Fibroblast of skin of left biceps (primary cell): ENCODE measurements at places on chromosomes 12 and 14.
A peak's percentile ranks its signal among the peaks of the same experiment; 100 is the strongest.

DNA sequence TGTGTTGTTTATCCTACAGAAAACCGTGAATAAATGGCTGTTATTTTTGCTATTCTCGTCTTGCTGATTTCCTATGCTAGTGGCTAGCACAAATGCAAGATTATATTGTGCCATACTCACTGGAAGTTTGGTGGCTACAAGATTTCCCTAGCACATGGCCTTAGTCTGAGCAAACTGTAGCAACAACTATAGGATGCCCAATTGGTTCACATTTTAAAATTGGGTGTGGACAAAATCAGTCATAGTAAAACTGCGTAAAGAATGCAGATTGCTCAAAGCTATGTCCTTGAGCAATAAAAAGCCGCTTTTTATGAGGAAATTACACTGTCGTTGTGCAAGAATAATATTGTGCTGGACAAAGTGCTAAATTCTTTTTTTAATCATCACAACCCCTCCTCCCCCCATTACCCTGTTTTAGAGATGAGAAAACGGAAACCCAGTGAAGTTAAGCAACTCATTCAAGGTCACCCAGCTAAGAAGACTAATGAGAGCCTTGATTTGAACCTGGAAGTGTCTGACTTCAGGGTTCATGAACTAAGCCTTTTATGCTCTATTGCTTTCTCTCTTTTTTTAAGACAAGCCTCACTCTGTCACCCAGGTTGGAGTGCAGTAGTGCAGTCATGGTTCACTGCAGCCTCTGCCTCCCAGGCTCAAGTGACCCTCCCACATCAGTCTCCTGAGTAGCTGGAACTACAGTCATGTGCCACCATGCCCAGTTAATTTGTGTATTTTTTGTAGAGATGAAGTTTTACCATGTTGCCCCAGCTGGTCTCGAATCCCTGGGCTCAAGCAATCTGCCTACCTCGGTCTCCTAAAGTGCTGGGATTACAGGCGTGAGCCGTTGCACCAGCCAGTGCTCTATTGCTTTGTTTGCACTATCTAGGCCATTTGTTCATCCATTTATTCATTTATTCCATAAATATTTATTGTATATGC, 73.6 kb downstream of the SRGAP1 start:
- peak; percentile 97 for DNase-seq

DNA sequence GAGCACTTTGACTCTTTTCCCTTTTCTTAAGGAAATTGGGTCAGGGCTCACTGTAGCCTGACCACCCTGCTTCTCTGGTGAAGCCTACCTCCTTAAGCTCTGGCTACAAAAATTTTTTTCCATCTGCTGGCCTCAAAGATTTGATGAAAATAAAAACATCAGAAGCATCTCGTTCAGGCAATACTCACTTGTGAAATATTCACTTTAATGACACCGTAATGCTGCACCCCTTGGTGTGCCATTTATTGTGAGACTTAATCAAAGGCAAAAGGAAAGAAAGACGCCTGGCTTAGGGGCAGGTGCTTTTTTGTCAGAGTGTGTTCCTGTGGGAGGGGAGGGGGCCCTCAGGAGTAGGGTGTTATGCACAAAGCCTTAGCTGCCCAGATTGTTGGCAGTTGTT, 155.0 kb upstream of the TMPO start:
- DNase-seq, result no peak

- no peak for DNase-seq
Measured at GRCh38 chr12:16531621-16532020, 74.3 kb downstream of the LMO3 start.

DNA sequence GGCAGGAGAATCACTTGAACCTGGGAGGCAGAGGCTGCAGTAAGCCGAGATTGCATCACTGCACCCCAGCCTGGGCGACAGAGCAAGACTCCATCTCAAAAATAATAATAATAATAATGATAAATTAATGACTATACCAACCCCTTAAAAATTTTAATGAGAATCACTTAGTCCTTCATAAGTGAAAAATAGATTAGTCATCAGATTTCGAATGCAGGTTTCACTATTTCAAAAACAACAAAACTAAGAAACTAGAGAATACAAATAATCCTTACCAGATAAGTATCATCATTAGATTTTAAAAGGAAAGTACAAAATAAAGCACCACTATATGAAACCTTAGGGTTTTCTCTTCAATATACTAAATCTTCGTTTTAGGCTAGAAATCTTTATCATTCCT, 62.3 kb downstream of the CEP83 start:
- no peak for DNase-seq

DNA sequence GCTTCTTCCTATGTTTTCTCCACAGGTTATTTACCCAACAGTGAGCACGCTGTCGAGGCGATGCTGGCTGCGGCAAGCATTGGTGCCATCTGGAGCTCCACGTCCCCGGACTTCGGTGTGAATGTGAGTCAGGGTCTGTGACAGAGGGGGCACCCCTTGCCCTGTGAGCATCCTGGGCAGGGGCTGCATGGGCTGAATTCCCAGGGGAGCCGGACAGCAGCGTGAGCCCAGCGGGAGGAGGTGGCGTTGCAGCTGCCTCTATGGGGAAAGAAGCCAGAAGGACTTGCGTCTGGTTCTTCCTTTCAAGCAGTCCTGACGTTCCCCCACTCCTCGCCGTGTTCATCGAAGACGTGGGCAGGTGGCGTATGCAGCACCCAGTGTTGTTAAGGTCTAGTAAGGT, 26.2 kb downstream of the AACS start:
- DNase-seq, result no peak

- DNase-seq, result no peak
Measured at GRCh38 chr14:76826122-76826521, at the start of gene LRRC74A. TSS of gene LRRC74A (plus strand) at chr14:76826408. CDS start at chr14:76826698, 290 bp downstream.

GRCh38 chr14:34059925-34060650, 109.2 kb upstream of the EGLN3 start:
- peak; percentile 38 for DNase-seq

GRCh38 chr14:91315844-91316267, 71.4 kb upstream of the GPR68 start:
- no peak for DNase-seq

DNA sequence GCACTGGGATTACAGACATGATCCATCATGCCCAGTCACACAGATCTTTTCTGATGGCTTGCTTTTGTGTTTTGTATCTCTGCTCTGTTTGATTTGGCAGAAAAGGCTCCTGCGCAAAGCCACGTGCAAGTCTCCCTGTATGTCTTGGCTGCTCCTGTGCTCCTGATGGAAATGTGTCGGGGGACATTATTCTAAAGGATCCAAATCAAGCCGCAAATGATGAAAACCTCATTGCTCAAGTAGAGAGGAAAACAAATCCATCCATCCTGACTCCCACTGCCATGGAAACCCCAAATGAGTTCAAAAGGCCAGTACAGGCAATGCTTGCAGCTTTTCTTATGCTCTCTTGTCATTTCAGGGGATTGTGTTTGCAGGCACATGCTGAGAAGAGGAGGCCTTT, 93.8 kb downstream of the NDUFA12 start:
- no peak for DNase-seq

DNA sequence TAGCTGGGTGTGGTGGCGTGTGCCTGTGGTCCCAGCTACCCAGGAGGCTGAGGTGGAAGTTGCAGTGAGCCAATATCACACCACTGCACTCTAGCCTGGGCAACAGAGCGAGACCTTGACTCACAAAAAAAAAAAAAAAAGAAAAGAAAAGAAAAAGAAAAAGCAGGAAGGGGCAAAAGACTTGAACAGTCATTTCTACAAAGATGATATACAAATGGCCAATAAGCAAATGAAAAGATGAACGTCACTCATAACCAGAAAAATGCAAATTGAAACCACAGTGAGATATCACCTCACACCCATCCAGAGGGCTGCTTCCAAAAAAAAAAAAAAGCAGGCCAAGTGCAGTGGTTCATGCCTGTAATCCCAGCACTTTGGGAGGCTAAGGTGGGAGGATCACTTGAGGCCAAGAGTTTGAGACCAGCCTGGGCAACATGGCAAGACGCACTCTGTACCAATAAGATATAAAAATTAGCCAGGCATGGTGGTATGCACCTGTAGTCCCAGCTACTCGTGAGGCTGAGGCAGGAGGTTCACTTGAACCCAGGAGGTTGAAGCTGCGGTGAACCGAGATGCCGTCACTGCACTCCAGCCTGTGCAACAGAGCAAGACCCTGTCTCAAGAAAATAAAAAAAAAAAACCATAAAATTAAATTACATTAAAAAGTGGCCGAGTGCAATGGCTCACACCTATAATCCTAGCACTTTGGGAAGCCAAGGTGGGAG, 20.5 kb downstream of the UBC start:
- no peak for DNase-seq

- no peak for DNase-seq
Measured at GRCh38 chr12:102960766-102961465, 3.4 kb downstream of the ASCL1 start.

DNA sequence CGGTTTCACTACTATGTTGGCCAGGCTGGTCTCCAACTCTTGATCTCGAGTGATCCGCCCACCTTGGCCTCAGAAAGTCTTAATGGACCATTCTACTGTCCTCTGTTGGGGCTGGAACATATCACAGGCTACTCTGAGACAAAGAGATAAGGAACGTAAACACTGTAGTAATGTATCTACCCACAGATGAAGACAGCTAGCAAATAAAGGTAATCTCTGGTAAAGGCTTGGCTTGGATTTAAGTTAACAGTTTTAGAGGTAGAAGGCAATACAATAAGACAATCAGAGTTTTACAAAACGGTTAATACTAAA, 44.6 kb upstream of the ISM2 start:
- no peak for DNase-seq

- no peak for DNase-seq
Measured at GRCh38 chr14:62501021-62501750, 544.1 kb downstream of the KCNH5 start.

DNA sequence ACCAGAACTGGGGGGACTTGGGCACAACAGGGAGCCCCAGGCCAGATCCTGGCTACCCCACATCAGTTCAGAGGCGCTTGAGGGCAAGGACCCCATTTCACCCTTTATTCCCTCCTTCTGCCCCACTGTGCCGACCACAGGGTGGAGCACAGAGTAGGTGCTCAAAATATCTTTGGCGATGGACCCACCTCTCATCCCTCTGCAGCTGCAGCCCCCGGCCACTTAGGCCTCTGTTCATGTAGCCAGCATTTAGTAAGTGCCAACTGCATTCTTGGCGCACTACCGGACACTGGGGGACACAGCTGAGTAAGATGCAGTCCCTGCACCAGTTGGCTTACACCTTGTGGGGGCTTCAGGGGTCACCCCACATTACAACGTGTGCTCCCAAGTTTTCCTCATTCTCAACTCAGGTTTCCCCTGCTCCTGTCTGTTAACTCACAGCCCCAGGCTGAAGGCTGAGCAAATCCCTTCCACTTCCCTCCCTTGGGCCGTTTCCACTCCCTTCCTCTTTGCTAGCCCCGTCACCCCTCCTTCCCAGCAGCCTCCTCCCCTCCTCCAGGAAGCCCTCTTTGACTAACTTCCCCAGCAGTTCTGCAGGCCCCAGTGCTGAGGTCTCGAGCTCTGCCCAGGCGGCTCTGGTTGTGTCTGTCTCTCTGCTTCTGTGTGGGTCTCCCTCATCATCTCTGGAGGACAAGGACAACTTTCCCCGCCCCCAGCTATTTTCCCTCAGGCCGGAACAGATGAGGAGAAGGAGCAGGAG, 26.5 kb downstream of the KRT80 start:
- no peak for DNase-seq

DNA sequence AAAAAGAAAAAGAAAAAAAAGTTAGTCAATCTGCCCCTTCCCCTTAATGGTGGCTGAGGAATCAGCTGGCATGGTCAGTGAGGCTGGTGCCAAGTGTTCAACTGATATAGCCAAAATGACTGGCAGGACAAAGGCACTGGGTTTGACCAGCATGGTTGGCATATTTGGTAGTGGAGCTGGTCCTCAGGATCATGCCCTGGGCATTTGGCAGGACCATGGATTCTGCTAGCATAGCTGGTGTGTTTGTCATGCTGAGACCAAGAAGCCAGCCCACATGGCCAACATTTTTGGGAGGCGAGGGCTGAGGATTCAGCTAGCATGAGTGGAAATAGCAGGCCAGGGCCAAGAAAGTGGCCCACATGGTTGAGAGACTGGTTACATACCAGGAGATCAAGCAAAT, 136.5 kb downstream of the FBXL14 start:
- peak; percentile 36 for DNase-seq

DNA sequence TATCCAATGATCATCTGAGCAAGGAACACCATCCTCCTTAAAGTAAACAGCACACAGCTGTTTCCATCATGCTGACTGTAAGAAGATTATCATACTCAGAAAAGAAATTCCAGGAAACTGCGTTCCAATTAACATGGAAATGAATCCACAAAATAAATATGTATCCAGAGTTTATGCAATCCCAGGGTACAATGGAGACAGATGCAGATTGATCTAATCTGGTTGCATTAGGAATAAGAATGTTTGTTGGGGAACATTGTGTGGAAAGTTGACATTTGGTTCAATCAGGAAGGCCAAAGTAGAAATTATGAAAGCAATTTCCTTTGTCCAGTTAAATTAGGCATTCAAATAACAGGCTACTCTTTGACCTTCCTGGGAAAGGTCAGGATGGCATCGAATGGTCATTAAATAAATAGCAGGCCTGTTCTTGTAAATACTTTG, 236.9 kb upstream of the AMIGO2 start:
- no peak for DNase-seq

- DNase-seq, result no peak
Measured at GRCh38 chr12:126617312-126617711, 1552.1 kb downstream of the AACS start.

DNA sequence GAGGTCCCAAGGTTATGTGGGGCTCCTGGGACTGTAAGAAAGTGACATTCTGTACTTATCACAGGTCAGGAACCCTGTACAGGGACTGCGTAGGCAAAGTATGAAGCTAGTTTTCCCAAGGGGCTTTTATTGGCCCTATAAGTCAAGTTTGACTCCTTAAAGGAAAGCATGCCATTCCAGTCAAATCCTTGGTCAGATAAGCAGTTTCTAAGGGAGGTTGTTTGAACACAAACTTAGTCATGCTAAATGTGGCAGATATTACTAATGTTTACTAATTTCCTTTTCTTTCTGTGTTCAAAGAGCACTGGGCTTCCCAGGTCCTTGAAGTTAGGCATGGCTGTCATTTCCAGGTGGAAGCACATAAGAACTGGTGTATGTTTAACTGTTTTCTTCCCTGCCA, 472.4 kb downstream of the ATP23 start:
- DNase-seq, result no peak

- DNase-seq, result no peak
Measured at GRCh38 chr14:70646705-70647104, 5.0 kb downstream of the TTC9 start.

GRCh38 chr12:88334271-88334670, 192.2 kb downstream of the TMTC3 start:
- no peak for DNase-seq
